ENCODE measurements at places on chromosomes 5 and 9.

DNA sequence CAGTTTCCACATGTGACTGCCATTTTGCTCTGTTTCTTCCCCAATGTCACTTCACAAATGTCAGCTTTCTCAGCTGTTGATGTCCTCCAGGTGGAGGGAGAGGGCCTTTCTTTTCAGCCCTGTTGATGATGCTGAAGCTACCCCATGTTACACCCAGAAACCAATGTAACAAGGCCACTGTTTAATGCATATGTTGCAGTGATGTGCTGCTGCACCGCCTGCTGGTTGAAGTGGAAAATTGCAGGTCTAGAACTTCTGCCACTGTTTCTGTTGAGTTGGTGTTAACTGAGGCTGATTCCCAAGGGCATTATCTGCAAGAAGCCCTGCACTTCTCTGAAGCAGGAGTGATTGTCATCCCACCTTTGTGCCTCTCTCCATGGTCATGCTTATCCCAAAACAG is 428.4 kb downstream of the KDM4C start:
- DNase-seq = peak; percentile 57

DNA sequence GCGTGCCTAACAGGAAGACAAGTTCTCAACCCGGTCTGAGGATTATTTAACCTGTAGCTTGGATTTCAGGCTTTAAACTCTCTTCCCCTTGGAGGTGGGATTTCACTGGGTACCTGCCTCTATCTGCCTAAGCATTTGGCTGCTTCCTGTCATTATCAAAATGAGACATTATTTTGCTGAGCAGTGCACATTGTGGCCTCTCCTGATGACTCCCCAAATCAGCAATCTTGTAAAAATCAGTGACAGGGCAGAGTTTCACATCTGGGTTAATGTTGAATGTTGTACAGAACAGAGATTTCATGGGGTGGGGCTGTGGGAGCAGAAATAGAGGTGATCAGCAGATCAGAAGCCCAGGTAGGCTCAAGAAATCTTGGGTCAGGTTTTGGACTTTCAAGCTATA is 605.9 kb downstream of the ELAVL2 start:
- no peak for DNase-seq

DNA sequence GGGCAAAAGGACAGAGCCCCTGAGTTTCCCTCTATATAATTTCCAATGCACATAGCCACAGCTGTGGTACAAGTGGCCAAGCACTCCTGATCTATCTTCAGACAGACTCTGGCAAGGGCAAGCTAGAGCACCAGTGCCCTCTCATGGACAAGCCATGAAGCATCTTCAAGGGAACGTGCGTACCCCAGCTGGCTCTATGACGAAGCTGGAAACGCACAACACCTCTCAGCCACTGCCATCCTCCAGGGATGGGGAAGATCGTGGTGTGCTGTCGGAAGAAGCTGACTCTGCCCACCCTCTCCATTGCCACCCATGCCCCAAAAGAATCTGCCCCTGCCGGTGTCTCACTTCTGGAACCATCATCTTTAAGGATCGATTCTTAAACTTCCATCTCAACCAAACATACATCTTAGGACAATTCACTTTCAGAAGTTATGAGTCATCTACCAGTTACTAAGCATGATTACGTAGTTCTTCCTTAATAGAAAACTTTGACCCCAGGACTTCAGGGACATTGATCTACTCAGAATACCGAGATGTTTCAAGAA is 482.9 kb downstream of the AGTPBP1 start:
- DNase-seq = peak; percentile 74

- no peak for DNase-seq
These were observed 97.6 kb downstream of the GALNT10 start for GRCh38 chr5:154288145-154288544.

- DNase-seq = no peak
These were observed 242.1 kb upstream of the DAPK1 start for GRCh38 chr9:87255431-87256155.

DNA sequence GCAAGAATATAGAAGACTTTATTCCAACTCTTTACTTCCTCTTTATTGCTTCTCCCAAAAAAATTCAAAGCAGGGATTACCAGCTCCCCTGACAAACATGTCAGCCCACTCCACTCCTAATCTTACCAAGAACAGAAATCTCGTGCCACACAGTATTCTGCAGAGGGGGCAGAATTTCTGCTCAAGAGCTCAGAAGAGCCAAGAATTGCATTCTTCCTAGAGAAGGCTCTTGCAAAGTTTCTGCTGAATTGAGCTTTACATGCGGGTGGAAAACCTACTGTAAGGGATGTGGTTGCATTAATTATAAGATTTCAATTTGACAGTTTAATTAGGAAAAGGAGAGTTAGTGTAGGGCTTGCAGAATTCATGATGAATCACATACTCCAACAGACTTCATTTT is 428.5 kb downstream of the CETN3 start:
- no peak for DNase-seq

DNA sequence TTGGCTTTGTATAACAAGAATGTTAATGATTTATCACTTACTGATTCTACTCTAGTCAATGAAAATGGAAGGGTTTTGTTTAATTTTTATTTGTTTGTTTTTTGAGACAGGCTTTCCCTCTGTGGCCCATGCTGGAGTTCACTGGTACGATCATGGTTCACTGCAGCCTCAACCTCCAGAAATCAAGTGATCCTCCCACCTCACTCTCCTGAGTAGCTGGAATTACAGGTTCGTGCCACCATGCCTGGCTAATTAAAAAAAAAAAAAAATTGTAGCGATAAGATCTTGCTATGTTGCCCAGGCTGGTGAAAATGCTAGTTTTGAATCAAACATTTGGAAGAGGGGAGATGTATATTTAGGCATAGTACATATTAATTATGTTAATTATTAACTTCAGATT is 209.4 kb downstream of the NFIB start:
- DNase-seq = no peak

GRCh38 chr5:150458802-150459557 is 9.4 kb upstream of the RPS14 start:
- peak; percentile 81 for DNase-seq

GRCh38 chr5:156641686-156642085 is 208.4 kb upstream of the PPP1R2B start:
- no peak for DNase-seq

- DNase-seq = no peak
These were observed 88.6 kb downstream of the COL5A1 start for GRCh38 chr9:134730011-134730760.

DNA sequence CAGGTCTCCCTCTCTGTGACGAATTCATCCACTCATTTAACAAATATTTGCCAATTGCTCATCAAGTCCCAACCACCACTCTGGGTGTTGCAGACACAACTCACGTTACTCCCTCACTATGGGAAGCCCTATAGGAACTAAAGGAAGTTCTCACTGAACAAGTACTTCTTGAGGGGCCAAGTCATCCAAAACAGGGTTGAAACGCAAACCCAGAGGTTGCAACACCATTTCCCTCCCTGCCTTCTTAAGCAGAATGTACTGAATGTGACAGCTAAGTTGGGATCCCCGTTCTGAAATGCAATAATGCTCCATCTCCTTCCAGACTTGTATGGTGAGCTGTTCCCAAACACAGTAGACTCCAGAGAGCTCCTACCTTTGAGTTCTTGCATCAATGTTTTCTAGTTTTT is 34.3 kb downstream of the EPB41L4B start:
- DNase-seq = peak; percentile 23

DNA sequence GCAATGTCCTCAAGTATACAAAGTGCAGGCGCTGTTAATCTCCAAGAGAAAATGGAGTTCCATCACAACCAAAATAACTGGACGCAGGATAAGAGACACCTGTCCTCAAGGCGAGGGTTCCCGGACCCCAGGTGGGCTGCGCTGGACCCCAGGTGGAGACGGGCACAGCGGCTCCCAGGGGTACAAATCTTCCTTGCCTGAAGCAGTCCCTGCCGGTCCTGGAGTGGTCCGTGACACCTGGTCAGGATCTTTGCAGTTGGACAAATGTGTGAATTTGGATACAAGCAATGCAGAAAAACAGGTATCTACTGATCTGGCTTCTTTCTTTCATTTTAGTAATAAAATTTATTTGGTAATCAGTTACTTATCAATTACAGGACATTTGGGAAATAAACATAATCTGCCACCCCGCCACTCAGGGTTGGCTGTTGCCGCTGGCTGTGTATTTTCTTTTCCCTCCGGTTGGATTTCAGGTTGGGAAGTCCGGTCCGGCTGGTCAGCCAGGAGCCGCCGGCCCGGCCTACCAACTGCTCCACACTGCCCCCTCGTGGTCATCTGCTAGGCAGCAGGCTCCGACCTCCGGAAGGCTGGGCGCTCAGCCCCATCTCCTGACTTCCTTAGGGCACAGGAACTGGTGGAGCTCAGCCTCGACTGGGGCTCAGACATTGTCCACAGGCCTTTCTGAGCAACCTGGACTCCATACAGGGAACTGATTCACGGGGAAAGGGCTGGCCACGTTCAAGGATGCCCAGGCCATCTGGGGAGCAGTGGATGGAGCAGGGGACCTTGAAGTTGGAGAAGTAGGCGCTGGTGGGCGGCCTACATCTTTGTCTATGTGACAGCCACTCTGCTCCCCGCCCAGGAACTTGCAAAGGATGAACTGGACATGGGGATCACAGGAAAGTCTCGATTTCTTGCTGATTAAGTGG is 43.4 kb downstream of the NXNL2 start:
- peak; percentile 73 for DNase-seq

GRCh38 chr9:100101608-100102007 is 2.6 kb downstream of the INVS start:
- DNase-seq = no peak

GRCh38 chr5:129821477-129822131 is 73.7 kb downstream of the MINAR2 start:
- DNase-seq = no peak

DNA sequence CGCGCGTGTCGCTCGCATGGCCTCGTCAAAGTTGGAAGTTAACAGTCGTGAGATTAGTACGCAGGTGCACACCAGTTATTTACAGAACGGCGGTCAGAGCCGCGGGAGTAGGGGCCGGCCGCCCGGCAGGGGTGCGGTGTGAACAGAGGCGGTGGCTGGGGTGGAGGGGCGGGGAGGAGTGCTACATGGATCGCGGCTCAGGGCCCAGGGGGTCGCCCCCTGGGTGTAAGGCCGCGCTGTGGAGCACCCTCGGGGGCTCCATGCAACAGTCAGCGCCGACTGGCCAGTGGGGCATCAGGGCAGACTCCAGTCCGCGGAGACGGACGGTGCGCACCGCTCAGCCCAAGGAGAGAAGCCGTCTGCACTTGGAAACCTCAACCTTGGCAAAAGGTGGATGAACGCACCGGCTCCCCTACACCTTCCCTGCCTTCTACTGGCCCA is 60.3 kb downstream of the ZNF354C start:
- no peak for DNase-seq

DNA sequence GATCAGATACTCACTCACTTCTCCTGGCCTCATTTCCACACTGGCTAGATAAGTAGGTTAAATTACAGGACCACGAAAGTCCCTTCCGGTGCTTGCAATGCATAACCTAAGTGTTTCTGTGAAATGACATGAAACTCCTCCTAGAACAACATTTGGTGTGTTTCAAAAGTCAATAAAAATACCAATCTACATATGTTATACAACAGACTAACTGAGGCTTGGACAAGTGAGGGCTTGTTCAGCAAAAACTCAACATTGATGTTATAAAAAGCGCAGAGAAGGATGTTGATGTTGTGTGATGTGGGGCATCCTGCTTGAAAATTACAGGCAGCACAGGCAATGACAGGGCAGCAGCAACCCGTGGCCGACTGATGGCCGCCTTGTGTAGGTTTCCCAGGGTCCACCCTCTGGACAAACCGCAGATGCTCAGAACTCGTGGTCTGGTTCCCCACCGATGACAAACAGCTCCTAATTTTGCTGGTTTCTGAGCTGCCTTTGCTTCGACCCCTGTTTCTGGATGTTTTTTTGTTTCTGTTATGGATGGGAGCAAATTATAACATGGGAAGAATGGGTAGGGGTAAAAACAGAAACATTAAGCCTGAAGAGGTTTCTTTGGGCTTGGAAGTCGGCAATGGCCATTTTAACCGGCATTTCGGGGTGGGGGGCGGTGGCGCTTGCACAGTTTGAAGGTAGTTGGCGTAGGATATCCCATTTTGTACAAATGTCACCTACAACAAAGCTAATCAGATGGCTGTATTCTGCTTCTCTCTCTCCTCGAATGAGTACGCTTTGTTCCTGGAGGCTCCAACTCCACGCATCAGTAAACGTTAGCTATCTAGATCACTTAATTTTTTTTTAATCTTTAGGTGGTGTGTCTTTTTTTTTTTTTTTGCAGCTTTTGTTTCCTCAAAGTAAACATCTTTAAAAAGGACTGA is 116.1 kb downstream of the PDZD2 start:
- DNase-seq = no peak

DNA sequence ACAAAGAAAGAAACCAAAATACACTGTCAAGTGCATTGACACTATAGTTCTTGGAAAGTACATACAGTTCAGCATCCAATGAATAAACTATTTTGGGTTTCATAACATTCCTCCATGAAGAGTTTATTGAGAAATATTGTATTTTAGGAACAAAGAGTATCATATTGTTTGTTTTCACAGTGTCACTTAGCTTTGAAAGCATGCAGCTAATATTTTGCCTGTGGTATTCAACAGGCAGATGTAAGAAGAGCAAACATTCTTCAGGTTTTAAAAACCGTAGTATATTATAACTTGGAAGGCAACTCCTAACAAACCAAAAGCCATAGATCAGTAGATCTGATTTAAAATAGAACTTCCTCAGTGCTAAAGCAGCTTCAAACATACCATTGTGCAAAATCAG is 4.5 kb downstream of the PRELID2 start:
- no peak for DNase-seq

DNA sequence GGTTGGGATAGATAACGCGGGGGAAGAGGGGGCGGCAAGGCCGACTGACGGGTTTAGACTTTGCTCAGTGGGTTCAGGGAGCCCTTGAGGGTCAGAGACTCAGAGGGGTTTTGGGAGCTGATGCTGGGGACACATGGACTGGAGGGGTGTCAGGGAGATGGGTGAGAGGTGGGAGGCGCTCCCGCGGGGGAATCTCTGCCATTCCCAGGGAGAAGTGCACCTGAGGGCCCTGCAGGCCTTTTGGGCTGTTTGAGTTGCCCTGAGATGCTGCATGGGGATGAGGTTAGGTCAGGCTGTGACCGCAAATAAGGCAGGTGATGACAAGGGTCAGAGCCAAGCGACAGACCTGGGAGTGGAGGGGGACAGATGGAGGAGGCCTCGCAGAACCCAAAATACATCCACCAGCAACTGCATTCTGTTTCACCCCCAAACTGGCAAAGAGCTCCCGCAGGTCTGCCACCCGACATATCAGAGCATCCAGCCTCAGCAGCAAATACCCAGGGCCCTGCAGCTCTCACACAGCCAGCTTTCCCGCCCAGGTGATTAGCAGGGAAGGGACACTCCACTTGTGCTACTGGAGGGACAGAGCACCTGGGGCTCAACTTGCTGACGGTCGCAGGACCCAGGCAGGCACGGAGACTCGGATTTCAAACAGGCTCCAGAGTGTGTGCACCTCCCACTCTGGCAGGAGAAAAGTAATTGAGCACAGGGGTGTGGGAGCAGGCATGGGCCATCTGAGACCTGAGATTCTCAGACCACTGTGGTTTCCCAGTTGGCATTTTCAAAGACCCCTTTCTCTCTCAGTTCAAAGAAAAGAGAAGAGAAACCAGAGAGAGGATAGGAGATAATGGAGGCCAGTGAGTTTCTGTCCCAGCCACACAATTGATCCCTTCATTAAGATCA is 26.4 kb downstream of the TMOD1 start:
- no peak for DNase-seq

- no peak for DNase-seq
These were observed 27.2 kb downstream of the PAM start for GRCh38 chr5:102782217-102782872.
